Liver (tissue), 10 donors: ENCODE measurements at places on chromosomes 4 and X. TPM values are rescaled to one million over a fixed set of nuclear protein-coding genes. Genes with fewer than 3 reads are reported as not detected.

GRCh38 chrX:24902806-24903205 lies 113.0 kb downstream of the ARX start:
- DNase-seq: no peak

GRCh38 chr4:32102896-32103295 lies 1382.7 kb downstream of the PCDH7 start:
- DNase-seq: no peak

Gene PTCHD1
- under 0.01 TPM for total RNA-seq

Gene NSUN7
- total RNA-seq: 4.5 TPM

Gene ATP8A1
- 15.9 TPM for total RNA-seq

Gene BEX2
- total RNA-seq: 0.75 TPM
